CD14-positive monocyte (primary cell): ENCODE measurements at places on chromosomes 4 and X.

DNA sequence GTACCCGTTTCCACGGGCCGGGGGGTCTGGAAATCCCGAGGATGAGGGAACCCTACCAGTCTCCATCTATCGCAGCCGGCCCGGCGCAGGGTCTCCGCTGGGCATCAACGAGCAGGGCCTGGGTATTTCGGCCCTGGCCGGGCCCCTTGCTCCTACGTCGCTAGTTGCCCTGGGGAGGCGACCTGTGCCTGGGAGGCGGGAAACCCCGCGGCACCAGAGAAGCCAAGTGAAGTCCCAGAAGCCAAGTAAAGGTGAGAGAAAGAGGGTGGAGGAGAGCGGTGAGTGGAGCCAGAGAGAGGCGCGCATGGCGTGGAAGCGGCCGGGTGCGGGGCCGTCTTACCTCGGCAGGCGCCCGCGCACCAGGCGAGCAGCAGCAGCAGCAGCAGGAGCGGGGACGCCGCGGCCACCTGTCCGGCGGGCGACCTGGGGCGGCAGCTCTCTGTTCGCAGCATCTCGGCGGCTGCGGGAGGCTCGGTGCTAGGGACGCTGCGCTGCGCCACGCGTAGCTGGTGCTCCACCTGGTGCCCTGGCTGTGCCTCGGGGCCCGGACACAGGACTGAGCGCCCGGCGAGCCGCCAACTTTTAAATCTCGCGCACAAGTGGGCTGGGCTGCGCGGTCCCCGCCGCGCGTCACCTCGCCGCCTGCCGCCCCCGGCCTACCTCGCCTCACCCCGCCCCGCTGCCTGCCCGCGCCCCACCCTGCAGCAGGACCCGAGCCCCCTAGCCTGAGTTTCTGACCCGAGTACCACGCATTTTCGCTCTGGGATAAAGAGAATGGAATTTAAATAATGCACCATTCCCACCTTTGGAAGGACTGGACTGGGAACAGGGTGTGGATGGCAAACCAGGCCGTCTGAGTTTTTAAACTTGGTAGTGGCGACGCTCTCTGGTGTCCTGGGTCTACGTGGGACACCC, at the start of gene NMU:
TSS of gene NMU (minus strand) at position 558 of the 915 bp plus-strand sequence. CDS start at position 452, 106 bp downstream.
- H3K27ac ChIP-seq = no peak within 1 kb of the TSS
- H3K4me3 ChIP-seq = no peak within 1 kb of the TSS
- DNase-seq = no peak
- no peaks in the 10 kb centered on the region for H3K36me3 ChIP-seq
- H3K27me3 ChIP-seq = peaks cover 57% of the 10 kb centered on the region
- no peaks in the 10 kb centered on the region for H3K4me1 ChIP-seq

DNA sequence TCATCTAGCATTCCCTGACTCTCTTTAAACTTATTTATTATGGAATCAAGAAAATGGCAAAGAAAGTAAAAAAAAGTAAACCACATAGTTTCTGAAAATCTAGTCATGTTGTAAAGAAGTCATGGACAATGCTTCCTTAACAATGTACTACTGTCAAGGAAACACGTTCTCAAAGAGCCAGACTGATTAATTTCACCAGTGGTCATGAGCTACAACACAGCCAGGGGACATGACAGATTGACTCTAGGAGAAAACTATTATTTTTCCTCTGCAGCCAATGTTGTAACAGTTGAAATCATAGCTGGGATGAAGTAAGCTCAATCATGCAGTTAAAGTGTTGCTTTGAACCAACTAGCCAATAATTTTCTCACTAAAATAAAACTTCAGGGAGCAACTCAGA, 109.2 kb downstream of the MAPK10 start:
- no peaks in the 10 kb centered on the region for H3K4me1 ChIP-seq
- H3K36me3 ChIP-seq = no peaks in the 10 kb centered on the region
- H3K27ac ChIP-seq = no peak overlapping the region
- no peak for DNase-seq
- no peaks in the 10 kb centered on the region for H3K27me3 ChIP-seq

- DNase-seq = no peak
- H3K36me3 ChIP-seq = no peaks in the 10 kb centered on the region
- H3K4me3 ChIP-seq = no peak overlapping the region
- H3K27me3 ChIP-seq = no peaks in the 10 kb centered on the region
- no peak overlapping the region for H3K27ac ChIP-seq
Observed at GRCh38 chrX:123392921-123393320, 208.8 kb downstream of the GRIA3 start.

- no peaks in the 10 kb centered on the region for H3K27me3 ChIP-seq
- H3K4me1 ChIP-seq = no peaks in the 10 kb centered on the region
- no peak for DNase-seq
- no peak overlapping the region for H3K27ac ChIP-seq
Observed at GRCh38 chrX:147498796-147499195, 412.9 kb upstream of the FMR1 start.

DNA sequence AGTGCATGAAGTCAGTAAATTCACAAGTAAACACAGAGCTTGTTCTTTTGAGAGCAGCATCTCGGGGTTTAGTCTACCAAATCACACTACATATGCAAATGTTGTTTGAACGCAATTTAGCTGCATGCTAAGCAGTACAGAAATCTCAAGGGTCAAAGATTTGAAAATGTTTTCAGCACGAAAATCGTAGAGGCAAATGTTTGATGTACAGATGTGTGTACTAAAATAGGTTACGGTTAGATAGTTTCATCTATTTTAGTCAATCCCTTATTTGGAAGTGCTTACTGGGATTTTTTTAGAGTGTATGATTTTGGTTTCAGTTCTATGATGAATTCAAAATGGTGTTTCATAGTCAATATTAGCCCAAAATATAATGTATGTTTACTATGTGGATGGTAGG, 1928.2 kb upstream of the TENM3 start:
- H3K27me3 ChIP-seq = no peaks in the 10 kb centered on the region
- no peaks in the 10 kb centered on the region for H3K4me1 ChIP-seq
- no peak overlapping the region for H3K27ac ChIP-seq
- DNase-seq = no peak
- no peak overlapping the region for H3K4me3 ChIP-seq

- H3K27me3 ChIP-seq = no peaks in the 10 kb centered on the region
- H3K36me3 ChIP-seq = no peaks in the 10 kb centered on the region
- no peak for DNase-seq
Observed at GRCh38 chr4:39620551-39621313, 17.9 kb downstream of the SMIM14 start.

DNA sequence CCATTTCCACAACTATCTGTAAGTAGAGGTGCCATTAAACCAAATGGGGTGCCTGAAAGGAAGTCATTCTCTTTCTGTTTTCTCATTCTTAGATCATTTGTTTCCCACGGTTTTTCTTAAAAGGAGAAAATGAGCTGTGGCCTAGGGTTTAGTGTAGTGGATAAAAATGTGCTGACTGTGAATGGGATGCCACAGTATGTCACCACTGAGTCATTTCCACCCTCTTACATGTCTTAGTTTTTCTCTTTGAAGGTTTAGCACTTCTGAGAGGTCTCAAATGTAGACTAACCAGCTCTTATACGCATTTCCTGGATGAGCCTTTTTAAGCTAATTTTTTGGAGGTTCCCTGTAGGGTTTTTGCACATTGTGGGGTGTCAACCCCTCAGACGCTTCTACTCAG, 244.5 kb upstream of the SPANXN1 start:
- H3K4me1 ChIP-seq = no peaks in the 10 kb centered on the region
- H3K27ac ChIP-seq = no peak overlapping the region
- no peak overlapping the region for H3K4me3 ChIP-seq
- no peaks in the 10 kb centered on the region for H3K27me3 ChIP-seq
- no peaks in the 10 kb centered on the region for H3K36me3 ChIP-seq

GRCh38 chrX:49072712-49073095, 1.1 kb downstream of the PRAF2 start:
- peaks cover 16% of the 10 kb centered on the region for H3K4me1 ChIP-seq
- H3K27me3 ChIP-seq = no peaks in the 10 kb centered on the region
- no peak for DNase-seq
- H3K27ac ChIP-seq = no peak overlapping the region
- peaks cover 24% of the 10 kb centered on the region for H3K36me3 ChIP-seq

DNA sequence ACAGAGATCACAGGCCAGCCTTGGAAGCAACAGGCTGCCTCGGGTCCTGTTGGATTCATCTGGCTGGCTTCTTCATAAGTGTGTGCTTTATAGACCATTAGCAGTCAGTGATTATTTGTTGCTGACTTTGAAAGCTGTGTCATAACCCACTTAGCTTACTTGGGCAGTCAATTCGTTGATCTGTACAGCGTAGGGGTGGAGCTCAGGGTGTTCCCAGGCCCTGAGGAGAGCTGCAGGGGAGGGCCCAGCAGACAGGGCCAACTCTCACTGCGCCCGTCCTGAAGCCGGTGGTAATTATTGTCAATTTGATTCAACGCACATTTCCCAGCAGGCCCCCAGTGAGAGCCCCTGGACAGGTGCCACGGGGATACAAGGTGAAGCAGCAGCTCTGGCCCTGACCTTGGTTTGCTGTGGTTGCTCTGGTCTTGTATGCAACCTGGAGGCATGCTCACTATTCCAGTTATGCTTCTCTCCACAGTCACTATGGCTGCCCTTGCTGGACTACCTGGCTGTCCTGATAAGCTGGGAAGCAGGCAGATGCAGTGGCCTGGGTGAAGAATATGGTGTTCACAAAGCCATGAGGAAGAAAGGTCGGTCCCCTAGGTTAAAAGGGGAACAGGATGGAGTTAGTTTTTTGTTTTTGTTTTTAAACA, 40.1 kb upstream of the HMGB3 start:
- H3K4me3 ChIP-seq = no peak overlapping the region
- H3K36me3 ChIP-seq = no peaks in the 10 kb centered on the region
- H3K27ac ChIP-seq = no peak overlapping the region
- H3K27me3 ChIP-seq = no peaks in the 10 kb centered on the region

GRCh38 chr4:4720646-4721045, 138.8 kb upstream of the MSX1 start:
- no peaks in the 10 kb centered on the region for H3K4me1 ChIP-seq
- no peak for DNase-seq
- H3K27ac ChIP-seq = no peak overlapping the region
- H3K4me3 ChIP-seq = no peak overlapping the region
